Occipital lobe (tissue), 3 donors: ENCODE measurements at places on chromosomes 11 and 22.

GRCh38 chr22:24427500-24428164, at the start of gene ADORA2A:
Gene ADORA2A (plus strand): TSS chr22:24427599. CDS start chr22:24433405, 5,806 bp downstream.
- DNase-seq = no peak

GRCh38 chr11:10289765-10290380, 4.1 kb downstream of the SBF2 start:
- no peak for DNase-seq

GRCh38 chr11:2093575-2094353, 45.4 kb downstream of the IGF2 start:
- no peak for DNase-seq

DNA sequence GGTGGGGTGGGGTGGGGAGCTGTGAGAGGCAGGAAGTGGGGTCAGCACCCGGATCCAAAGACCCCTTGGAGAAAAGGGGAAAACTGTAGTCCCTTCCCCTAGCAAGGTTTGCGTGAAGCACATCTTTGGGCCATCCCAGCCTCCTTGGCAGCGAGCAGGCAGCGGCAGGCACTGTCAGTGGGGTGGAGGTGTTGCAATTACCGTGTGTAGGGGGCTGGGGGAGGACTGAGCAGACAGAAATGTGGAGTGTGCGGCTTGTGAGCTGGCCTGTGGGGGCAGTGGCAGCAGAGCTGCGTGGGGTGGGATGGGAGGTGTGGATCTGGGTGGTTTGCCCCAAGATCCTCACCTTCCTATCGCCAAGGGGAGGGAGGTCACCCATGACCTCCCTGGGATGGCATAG, 16.4 kb downstream of the DAGLA start:
- no peak for DNase-seq

GRCh38 chr22:27641049-27641795, 160.3 kb downstream of the MN1 start:
- DNase-seq = no peak

- no peak for DNase-seq
These were observed 802.4 kb downstream of the TBC1D22A start for GRCh38 chr22:47564651-47565434.

GRCh38 chr11:17013548-17014320, 480 bp downstream of the PLEKHA7 start:
- no peak for DNase-seq

DNA sequence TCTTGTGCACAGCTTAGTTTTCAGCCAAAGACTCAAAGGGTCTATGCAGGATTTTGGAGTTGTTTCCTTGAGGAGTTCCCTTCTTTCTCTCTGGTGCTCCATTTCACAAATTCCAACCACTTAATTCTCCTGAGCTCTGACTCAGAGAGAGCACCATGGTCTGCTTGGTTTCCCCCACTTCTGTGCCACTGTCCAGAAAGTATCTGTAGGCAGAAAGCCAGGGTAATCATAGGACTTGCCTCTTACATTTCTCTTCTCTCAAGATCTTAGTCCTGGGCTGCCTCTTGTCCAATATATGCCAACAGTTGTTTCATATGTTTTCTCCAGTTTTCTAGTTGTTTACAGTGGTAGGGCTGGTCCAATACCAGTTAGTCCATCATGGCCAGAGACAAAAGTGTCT, 6.4 kb upstream of the MRGPRD start:
- DNase-seq = no peak

DNA sequence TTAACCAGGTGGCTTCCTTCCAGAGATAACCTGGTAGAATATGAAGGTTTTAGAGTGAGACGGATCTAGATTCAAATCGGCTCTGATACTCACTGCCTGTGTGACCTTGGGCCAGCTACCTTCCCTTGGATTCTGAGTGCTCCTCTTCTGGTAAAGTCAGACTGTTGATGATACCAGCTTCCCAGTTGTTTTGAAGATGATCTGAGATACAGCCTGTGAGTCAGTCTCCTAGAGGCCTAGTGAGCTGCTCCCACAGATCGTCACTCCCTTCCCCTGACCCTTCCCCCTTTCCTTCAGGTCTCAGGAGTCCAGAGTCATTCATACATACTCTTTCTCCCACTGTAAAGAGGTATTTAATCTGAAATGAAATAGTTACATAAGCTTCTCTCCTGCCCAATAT, 207.8 kb downstream of the GRIK4 start:
- no peak for DNase-seq

GRCh38 chr11:27842290-27842689, 142.0 kb upstream of the BDNF start:
- no peak for DNase-seq

DNA sequence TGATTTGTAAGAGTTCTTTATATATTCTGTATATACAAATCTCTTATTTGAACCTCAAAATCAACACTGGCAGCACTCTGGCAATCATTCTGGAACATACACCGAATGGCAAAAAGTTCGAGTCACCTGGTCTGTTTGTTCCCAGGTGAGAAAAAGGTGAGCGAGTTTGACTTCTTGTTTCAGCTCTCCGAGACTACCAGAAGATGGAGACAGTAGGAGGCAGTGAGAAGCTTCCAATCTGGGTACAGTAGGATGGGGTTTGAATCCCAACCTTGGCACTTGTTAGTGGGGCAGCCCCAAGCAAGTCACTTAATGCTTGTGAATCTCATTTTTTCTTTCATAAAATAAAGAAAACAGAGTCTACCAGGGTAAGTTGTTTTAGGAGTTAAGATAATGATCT, 76.4 kb downstream of the C2CD3 start:
- DNase-seq = no peak

DNA sequence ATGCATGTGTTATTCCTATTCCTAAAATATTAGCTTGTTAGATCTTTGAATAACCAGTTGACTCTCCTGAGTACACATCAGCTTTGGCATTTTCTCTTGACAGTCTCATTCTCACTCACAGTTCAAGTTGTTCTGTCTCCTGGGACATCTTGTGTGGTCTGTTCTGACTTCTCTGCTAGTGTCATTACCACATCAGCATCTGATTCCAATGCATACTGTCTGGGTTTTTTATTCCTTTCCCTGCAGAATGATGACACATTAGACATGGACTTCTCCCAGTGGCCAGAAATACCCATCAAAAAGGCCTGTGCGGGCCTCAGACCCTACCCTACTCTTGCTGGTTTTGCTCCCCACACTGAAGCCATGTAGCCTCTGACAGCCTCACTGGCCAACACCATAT, 2.7 kb downstream of the ZNF74 start:
- DNase-seq = no peak

- no peak for DNase-seq
These were observed 84.4 kb downstream of the DENND5A start for GRCh38 chr11:9180784-9181183.

GRCh38 chr11:112844517-112844916, 116.7 kb upstream of the NCAM1 start:
- DNase-seq = peak; percentile 83

DNA sequence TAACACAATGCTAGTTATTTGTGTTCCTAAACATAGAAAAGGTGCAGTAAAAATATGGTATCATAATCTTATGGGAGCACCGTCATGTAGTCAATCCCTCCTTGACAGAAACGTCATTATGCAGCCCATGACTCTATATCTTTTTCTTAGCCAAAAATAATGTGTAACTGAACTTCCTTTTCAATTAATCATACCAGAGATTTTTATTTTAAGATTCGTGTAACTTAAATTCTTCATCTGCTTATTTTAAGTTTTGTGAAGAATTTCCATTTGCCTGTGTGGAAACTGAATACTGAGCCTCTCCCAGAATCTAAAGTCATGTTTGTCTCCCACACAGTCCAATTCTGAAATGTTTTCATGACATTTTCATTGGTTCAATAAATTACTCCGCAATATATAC, 699.1 kb downstream of the KCNA4 start:
- no peak for DNase-seq

GRCh38 chr11:123193742-123194141, 1.3 kb downstream of the CLMP start:
- no peak for DNase-seq

DNA sequence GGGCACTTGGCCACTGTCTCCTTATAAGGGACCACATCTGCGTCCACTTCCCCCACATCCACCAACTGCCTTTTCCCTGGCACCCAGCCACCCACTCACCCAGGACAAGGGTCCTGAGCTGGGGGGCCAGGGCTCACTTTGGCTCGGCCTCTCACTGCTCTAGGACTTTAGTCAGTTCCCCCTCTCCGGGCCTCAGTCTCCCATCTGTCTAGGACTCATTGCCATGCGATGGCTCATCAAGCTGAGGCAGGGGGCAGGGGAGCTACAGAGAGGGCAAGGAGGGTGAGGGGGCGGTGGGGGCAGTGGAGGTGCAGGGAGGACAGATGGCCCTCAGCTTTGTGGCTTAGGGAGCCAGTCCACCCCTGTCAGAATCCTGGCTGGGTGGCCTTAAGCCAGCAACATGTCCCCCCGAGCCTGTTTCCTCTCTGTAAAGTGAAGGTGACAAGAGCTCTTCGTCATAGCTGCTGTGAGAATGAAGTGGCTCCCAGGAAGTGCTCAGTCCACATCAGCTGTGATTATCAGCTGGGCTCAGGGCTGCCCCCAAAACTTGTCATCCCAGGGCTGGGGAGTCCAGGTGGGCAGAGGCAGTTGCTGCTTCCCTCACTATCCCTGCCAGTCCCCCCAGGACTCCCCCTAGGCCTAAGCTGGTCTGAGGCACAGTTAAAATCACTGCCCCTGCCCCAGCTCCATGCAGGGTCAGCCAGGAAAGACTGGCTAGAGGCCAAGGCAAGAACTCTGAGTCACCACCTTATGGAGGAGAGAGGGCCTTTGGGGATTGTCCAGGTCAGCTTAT, 14.9 kb downstream of the RAC2 start:
- no peak for DNase-seq

- no peak for DNase-seq
These were observed 85.6 kb downstream of the TRIM29 start for GRCh38 chr11:120052196-120052775.

- DNase-seq = no peak
These were observed 106.1 kb upstream of the CLMP start for GRCh38 chr11:123301013-123301591.

DNA sequence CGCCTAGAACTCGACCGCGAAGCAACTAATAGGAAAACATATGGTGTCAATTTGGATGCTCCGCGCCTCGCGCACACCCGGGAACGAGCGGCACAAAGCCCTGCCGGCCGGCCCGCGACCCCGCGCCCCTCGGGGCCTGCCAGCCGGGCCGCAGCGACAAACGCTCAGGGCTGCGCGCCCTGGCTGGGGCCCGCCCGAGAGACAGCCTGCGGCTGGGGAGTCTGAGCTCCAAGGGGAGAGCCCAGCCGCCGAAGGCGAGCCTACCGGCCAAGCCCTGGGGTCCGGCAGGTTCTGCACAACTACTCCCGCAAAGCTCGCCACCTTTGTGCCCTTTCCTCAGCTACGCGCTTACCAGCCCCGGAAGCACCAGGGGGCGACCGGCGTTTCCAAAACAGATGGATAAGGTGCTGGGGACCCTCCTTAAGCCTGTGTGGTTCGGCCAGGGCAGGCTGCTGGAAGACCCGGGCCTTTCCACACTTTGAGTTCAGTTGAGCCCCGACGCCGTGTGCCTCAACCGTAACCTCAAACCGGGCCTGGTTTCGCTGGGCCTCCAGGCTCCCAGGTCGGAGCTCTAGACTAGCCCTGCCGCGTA, 6.0 kb downstream of the PAX6 start:
- DNase-seq = no peak

GRCh38 chr11:6610591-6610990, 1.4 kb downstream of the TAF10 start:
- DNase-seq = no peak

- DNase-seq = peak; percentile 12
These were observed 107.0 kb downstream of the FAM76B start for GRCh38 chr11:95682552-95682951.

DNA sequence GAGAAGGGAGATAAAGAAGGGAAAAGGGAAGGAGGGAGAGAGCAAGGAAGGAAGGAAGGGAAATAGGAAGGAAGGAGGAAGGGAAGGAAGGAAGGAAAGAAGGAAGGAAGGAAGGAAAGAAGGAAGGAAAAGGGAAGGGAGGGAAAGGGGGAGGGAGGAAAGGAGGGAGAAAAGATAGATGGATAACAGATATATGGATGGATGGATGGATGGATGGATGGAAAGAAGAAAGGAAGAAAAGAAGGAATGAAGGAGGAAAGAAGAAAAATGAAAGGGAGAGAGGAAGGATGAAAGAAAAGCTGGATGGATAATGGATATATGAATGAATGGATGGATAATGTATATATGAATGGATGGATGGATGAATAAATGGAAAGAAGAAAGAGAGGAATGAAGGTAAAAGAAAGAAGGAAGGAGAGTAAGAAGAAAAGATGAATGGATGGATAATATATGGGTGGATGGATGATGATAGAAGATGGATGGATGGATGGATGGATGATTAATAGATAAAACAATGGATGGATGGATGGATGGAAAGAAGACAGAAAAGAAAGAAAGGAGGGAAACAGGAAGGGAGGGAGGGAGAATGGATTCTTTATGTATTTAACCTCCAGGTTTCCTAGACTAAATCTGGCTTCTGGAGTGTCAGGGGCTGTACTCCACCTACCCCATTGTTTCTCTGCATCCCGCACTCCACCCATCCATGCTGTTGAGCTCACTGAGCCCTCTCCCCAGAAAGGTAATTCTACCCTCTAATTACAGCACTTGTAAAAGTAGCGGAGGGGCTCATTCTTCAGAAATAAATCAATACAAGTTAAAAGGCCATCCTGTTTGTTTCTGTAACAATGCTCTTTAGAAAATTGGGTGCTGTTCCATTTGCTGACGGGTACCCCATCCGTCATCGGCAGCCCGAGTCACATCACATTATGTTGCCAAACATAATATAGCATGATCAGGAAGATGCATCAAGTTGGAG, 506.1 kb downstream of the MIAT start:
- no peak for DNase-seq

DNA sequence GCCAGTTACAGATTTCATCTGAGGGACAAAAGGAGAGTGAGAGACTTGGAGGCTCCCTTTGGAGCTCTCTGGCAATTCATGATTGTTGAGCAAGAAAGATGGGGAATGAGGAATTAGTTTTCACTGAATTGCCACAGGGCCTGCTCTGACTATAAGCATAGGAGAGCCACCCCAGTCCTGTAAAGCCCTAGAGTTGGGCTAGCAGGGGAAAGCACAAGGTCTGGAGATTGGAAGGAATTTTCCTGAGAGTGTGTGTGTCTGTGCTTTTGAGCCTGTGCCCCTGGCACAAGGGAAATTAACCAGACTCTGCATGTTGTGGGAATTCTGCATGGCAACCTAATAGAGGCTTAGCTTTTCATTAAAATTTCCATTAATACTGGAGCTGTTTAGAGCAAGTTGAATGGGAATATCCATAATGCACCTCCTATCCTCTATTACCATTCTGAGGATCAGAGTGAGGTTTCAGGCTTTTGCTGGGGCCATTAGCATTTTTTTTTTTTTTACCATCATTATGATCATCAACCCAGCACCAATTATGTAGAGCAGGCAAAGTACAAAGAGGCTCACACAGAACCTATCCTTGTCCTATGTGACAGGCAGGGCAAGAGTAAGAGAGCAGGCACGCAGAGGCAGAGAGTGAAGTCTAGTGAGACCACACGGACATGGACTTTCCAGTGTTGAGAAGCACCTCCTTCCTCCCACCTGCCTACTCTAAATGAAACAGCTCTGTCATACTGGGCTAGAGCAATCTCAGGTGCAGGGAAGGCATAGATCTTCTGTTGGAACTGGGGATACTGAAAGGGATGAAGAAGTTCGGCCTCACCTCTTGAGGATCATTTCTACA, 308.5 kb downstream of the ST3GAL4 start:
- no peak for DNase-seq

GRCh38 chr22:33381531-33382406, 323.6 kb upstream of the SYN3 start:
- no peak for DNase-seq
